NB4 (cell line): ENCODE measurements at places on chromosomes 2 and 18.

DNA sequence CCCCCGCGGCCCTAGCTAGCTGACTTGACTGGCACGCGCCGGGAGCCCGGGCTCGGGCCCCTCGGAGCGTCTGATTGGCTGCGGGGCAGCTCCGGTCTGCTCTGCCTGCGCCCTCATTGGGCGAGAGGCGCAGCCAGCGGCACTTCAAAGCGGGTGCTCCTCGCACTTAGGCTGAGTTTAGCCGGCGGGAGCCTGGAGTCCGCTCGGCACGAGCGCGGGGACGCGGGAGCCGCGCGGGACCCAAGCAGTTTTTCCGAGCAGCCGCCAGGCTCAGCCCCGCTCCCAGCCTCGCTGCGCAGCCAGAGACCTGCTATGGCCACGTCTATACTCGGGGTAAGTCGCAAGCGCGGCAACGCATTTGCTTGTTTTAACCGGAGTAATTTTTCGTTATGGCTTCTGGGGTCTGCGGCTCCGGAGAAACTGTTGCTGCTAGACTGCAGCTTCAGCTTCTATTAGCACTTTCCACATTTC is at the start of gene SP9:
Gene SP9 (plus strand): TSS at position 174 of the 471 bp plus-strand sequence. CDS start 139 bp downstream, at position 313.
- DNase-seq = peak; percentile 26

DNA sequence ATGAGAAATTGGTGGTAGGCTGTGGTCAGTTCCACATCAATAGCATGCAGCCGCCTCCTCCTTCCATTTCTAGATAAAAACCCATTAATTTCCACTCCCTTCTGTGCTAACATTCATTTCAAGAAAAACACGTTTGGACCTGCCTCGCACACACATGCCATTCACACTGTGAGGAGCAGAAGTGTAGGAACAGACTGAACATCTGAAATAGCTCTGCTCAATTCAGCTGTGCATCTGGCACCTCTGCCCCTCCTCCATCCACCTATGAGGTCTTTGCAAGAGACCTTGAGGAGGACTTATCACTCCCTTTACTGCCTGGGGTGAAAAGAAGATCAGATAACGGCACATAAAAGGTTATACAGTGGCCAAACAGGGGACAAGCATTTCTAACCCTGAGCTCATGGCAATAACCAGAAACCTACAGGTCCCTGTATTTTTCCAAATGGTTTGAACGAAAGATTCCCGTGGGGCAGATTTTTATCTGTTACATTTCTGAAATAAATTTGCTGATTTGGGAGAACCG is 30.8 kb upstream of the LRP2 start:
- DNase-seq = no peak

DNA sequence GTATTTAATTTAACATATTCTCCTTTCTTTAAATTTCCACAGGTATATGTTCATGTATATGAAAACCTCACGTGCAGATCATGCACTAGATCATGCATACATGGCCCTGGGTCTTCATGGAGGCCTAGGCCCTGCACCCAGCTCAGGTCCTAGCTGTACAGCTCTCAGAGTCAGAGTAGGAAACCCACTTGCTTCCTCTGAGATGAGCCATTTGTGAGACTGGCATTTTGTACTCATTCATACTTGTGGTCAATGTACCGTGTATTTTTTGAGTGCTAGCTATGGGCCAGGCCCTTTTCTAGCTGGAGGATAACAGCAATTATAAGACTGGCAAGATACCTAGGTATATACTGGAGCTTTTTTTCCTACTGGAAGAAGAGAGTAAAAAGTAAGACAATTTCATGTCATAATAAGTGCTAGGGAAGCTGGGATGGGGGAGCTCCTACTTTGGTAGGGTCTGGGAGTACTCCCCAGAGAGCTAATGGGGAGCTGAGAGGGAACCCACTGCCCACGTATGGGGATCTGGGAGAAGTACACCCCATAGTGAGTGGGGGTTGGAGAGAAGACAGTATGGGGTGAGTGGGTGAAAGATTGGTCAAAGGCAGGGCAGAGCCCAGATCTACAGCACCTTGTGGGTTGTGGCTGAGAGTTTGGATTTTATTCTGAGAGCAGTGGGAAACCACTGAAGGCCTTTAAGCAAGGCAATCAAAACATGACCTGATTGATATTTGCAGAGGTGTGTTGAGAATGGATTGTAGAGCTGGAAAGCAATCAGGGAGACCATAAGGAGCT is 72.0 kb downstream of the POLE4 start:
- no peak for DNase-seq

DNA sequence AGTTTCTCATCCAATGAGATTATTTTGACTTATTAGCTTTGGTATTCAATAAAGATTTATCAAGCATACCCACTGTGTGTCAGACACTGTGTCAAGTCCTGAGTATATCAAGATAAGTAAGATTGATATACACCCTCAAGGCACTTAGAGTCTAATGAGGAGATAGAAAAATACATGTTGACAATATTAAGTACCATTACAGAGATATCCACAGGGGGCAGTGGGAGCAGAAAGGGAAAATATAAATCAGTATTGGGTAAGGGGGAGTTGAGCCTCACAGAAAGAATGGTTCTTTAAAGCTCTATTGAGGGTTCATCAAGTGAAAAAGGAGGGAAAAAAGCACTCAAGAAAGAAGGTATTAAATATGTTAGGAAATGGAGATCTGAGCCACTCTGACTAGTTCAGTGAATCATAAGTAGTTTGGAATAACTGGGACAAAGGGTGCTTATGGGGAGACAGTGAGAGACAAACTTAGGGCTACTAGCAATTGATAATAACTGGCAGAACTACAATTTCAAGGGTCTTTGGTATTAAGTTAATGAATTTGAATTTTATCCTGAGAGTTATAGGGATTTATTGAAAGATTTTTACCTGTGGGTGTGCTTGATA is 45.5 kb upstream of the SLC8A1 start:
- no peak for DNase-seq

DNA sequence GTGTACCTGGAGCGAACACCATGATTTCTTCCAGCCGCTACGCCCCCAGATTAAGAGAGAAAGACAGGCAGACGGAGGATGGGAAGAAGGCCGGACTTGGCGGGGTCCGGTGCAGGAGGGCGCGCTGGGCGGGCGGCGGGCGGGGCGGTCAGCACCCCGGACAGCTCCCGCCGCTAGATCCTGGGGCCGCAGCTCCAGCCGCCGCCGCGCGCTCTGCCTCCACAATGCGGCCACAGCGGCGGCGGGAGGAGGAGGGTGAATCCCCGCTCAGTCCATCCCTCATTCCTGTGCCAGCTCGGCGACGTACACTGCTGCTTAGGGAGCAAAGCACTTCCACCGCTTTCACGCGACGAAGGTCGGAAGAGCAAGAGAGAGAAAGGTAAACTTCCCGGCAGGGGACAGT is at the start of gene AKAIN1:
Gene AKAIN1 (minus strand): TSS at position 226 of the 403 bp plus-strand sequence. CDS start 204 bp downstream, at position 22.
- no peak for DNase-seq

GRCh38 chr2:37833423-37833822 is 91.7 kb upstream of the RMDN2 start:
- DNase-seq = no peak

DNA sequence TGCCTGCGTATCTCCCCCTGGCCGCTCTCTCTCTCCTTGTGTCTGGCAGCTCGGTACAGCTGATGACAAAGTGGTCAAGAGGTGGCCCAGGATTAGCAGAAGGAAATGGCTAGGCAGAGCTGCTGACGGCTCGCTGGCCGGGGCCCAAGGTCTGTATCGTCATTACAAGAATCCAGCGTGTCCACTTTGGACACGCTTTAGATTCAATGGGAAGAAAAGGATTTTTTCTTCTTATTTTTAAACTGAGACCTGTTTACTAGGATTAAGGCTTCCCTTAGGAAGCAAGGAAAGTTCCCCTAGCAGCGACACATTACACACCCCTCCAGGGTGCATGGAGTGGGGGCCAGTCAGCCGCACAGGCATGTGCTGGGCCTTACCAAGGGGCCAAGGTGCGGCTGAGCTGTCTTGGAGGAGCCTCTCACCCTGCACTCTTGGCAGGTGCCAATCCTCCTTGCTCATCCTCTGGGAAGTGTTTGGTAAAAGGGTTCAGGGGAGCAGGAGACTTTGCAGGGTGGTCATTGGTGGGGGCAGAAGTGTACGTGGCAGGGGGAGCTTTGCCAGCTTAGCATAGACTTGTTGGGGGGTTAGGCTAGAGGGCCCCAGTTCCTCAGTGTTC is 76.8 kb downstream of the POLR1A start:
- DNase-seq = no peak

- no peak for DNase-seq
These were observed 406.0 kb upstream of the POU3F3 start for GRCh38 chr2:104447831-104448434.

DNA sequence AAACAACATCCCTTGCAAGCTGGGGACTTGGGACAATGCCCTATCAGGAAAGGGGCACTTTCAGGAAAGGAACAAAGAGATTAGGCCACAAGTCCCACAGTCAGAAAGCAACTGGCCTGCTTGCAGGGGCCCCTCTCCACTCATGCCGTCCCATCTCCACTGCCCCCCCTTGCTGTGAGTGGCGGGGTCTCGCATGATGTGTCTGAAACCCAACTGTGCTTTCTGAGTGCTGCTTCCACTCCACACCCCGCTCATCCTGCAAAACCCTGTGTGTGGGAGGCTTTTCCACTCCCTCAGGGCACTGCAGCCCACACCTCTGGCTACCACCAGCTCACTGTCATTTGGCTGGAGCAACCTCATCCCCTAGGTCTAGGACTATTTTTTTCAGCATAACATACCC is 7.9 kb downstream of the HS6ST1 start:
- no peak for DNase-seq

DNA sequence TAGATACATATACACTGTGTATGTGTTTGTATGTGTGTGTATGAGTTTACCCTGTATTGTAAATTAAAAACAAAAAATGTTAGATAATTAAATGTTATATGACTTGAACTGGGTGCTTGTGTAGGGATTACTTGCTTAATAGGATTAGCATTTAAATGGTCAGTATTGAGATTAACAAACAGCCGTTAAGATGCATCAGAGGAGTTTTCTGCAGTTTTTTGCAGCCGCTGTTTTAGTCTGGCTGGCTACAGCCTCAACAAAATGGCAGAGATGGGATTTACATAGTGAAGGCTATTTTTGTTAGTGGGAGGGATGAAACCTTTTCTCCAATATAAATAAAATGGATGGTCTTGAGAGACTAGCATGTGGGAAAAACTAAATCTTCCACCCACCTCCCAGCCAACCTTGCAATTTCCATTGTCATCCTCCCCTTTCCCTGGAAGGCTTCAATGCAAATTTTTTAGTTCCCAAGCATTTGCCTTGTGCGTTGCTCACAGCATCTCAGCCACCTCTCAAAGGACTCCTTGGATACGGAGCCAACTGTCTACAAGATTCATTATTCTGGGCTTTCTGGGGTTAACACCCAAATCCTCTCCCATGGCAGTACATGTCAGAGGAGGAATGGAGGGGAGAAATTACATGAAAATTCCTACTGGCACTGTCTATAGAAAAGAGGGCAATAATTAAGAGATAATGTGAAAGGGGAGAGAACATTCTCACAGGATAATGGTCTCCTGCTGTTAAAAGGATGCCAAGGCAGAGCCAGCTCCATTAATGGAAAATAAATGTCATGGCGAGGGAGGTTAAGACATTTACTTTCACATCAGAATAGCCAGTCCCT is 351.9 kb downstream of the CDH2 start:
- DNase-seq = no peak

DNA sequence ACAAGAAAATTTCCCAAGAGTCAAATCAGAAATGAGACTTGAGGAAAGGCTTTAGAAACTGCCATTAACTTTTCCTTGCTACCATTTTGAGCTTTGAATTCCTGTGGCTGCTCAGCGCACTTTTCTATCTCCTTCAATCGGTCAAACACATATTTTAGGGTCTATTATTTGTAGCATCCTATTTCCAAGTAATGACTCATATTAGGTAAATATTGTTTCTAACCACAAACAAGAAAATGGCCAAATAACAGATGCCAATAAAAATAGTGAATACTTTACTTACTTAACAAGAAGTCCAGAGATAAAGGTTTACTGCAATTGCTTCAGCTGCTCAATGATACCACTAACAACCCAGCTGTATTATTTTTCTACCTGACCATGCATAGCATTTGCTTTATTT is 29.7 kb upstream of the CCDC178 start:
- DNase-seq = no peak

- DNase-seq = no peak
These were observed 954.9 kb downstream of the TDRD15 start for GRCh38 chr2:22078701-22079100.

DNA sequence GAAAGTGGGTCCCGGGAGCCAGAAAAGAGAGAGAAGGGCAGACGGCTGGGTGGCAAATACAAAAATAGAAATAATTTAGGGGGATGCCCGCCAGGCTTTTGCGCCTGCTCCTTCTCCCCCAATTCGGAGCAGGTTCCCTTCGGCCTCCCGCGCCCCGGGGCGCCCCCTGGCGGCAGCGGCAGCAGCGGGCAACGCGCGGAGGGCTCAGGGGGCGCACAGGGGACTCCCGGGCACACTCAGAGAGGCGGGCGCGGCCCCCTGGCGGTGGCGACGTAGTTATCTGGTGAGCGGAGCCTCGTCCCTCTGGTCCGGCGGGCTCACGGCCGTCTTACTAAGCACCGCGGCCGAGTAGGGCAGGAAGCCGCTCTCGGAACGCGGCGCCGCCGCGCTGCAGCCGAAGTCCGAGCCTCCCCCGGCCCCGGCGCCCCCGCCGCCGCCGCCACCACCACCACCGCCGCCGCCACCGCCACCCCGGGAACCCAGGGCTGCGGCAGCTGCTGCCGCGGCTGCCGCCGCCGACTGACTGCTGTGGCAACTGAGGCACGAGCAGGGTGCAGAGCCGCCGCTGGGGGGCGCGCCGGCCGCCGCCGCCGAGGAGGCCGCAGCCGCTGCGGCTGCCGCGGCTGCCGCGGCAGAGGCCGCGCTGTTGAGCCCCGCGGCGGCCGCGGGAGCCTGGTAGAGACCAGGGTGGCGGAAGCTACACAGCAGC is 3.8 kb downstream of the EVX2 start:
- DNase-seq = peak; percentile 89

DNA sequence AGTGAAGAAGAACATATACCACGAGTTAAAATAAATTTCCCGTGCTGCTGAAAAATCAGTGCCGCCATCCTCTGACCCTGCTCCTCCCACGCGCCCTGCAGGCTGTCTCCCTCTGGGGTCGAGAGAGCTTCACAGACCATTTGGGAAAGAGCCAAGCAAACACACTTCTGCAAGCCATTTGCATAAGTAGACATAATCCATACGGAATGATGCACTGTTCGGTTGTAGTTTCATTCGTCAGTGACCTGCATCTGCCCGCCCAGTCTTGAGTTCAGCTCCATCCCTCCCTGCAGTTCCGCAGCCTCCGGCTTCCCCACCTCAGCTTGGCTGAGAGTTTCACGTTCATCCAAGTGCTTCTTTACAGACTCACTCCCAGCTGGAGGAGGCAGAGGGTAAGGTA is 69.6 kb downstream of the TRAPPC12 start:
- DNase-seq = no peak
